Germinal center (tissue), 1 donor: ENCODE measurements at places on chromosomes 3 and 15.

- no peak for DNase-seq
These were observed 517.6 kb upstream of the ROBO1 start for GRCh38 chr3:80285388-80285787.

DNA sequence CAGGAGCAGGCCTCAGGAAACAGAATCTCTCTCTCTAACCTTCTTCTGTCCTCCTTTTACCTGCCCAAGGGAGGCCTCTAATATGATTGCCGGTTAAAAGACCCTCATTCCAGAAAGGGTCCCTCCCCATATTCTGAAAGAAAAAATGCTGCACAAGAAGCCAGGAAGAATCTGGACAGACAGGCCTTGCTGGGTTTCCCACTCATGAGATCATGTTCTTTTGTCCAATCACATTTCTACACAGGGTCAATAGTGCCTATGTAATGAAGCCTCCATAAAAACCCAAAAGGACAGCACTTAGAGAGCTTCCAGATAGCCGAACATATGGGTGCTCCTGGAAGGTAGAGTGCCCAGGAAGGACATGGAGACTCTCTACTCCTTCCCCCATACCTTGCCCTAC is 146.0 kb downstream of the MYO9A start:
- no peak for DNase-seq

GRCh38 chr15:58167095-58167691 is 29.0 kb downstream of the AQP9 start:
- DNase-seq, result no peak

- DNase-seq, result no peak
These were observed 140.4 kb downstream of the ANO10 start for GRCh38 chr3:43481375-43481774.

DNA sequence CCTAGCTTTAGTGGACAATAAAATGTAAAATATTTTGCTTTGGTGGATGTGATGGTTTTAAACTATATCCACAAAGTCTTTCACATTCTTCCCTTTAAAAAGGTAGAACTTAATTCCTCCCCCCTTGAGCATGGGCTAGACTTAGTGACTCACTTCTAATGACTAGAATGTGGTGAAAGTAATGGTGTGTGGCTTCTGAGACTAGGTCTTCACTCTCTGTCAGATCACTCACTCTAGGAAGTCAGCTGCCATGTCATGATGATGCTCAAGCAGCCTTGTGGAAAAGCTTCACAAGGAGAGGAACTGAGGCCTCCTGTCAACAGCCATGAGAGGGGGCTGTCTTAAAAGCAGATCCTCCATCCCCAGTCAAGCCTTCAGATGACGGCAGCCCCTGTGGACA is 4.2 kb downstream of the LRRC2 start:
- no peak for DNase-seq

GRCh38 chr15:69009341-69009740 is 5.2 kb upstream of the NOX5 start:
- no peak for DNase-seq

DNA sequence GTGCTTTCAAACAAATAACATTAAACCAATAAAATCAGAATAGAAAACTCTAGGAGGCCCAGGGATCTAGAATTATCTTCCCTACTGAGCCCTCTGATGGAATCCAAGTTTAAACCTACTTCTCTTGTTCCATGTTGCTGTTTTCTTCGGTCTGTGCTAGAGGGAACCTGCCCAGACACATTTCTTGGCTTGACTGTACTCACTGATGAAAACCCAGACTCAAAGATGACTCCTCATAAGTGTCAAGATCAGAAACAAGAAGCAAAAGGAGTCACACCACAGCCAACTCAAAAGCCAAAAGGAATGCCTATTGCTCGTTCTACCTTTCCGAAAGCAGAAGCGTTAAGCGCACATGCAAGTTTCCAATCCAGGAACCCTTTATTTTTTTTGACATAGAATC is 31.6 kb downstream of the SCAP start:
- no peak for DNase-seq
